ENCODE measurements at places on chromosomes 11 and 22.

DNA sequence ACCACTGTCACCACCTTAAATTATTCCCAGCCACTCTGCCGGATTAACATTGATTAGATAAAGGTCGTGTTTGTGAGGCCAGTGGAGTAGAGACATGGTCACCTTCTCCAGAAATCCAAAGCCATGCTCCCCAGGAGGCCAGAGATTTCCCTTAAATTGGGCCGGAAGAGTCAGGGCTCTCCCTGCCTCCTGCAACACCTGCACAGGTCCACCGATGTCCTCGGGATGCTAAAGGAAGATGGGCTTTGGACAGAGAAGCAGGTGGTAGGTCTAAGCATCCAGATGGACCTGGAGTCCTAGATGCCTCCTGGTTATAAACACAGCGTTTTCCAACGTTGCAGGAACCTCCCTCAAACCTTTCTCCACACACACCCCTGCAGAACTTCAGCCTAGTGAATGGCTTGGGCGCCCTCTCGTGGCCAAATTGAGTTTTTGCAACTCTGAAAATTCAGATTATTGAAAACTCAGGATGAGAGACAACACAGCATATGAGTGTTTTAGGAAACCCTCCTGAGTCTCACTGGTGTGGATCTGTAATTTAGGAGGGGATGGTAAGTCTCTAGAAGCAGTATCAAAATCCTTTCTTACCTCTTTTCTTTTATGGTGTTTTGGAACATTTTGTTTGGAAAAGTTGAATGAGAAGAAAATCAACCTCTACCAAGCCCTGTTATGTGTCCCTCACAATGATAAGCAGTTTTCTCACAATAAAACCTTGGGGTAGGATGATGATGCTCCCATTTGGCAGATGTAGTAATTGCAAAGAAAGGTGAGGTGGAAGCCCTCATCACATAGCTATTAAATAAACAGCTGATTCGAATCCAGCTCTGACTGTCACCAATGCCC is 109.6 kb downstream of the RRAS2 start:
- DNase-seq: peak; percentile 83

DNA sequence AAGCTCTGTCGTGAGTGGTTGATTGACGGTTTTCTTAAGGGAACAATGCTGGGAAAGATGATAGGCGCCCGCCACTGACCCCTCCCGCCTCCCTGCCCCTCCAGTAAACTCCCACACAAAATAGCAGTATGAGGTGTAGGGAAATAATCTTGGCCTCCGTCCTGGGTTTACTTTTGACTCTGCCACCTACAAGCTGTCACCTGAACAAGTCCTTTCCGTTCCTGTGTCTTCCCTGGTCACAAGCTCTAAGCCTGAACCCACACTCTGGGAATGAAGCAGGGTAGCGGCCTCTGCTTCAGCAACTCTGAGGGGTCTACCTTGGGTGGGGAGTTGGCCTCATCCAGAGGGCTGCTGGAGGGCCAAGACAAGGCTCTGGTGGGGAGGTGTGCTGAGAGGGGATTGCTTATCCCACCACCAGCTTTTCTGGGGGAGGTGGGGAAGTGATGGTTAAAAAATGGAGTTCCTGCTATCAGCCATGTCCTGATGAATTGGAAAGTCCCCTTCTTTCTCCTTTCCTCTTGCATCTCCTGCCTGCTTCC is 87.8 kb downstream of the CEP164 start:
- DNase-seq: no peak

DNA sequence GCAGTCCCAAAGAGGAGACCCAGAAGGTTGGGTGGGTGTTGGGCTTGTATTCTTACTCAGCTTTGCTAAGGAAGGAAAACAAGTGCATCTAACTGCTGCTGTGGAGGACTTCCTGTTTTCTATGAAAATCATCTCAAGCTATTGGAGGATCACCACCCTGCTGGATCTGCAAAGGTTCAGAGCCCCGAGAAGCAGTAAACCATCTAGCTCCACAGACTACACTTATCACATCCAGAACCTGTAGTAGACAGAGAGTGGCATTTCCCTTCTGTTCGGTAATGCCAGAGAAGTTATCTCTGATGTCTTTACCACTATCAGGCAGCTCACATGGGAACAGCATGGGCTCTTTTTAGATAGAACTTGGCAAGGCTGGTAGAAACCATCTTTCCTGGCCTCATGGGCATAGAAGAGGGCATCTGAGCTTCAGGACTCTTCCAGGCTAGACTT is 21.7 kb downstream of the KCNJ1 start:
- DNase-seq: no peak

DNA sequence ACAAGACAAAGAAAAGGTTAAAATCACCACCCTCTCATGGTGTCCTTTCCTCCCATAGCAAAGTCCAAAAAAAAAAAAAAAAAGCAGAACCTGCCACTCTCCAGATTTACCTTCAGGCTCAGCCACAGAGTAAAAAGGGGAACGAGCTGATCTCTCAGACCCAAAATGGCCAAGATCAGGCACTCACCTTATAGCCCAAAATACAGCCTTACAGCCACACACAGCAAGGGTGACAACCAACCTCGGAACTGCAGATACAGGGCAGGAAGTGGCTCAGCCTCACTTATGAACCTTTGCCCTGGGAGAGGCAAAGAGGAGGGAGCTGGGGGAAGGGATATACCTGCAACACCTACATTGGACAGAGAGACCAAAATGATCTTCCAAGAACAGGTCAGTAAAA is 4.5 kb downstream of the FHIP1B start:
- DNase-seq: no peak

GRCh38 chr11:21514316-21514715 is 678.6 kb upstream of the ANO5 start:
- DNase-seq: no peak

GRCh38 chr11:102099755-102100154 is 10.5 kb upstream of the YAP1 start:
- no peak for DNase-seq

DNA sequence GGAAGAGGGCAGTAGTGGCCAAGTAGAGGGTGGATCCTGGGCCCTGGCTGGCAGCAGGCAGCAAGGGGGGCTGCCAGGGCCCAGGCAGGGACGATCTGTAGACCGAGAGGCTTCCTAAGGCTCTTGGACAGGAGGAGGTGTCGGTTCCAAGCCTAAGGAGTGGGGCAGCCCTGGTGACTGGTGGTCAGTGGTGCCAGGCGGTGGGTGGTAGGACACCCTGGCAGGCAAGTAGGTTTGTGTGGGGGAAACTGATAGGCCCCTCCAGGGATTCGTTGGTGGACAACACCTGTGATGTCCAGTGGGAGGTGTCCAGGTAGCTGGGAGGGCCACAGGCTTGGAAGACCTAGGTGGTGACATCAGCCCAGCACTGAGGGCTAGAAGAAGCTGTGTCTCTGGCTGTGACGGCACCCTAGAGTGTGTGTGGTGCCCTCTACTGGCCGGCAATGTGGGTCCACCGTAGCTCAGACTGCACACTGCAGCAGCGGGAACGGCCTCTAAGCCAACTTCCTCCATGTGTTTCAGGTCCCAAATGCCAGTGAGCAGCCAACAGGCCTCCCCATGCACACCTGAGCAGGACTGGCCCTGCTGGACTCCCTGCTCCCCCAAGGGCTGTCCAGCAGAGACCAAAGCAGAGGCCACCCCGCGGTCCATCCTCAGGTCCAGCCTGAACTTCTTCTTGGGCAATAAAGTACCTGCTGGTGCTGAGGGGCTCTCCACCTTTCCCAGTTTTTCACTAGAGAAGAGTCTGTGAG is 9.4 kb upstream of the SAMM50 start:
- peak; percentile 58 for DNase-seq

- DNase-seq: no peak
Measured at GRCh38 chr22:22243033-22243680, 1.4 kb upstream of the VPREB1 start.

- DNase-seq: no peak
Measured at GRCh38 chr22:50197000-50197800, 3.6 kb upstream of the SELENOO start.

GRCh38 chr11:84290647-84291046 is 1004.5 kb upstream of the CCDC90B start:
- DNase-seq: no peak
